H7 (cell line): ENCODE measurements at places on chromosomes 3 and 15.

GRCh38 chr3:18812316-18812715 lies 336.0 kb upstream of the KCNH8 start:
- no peak for DNase-seq

GRCh38 chr3:137012097-137012501 lies 54.3 kb downstream of the IL20RB start:
- DNase-seq, result no peak

DNA sequence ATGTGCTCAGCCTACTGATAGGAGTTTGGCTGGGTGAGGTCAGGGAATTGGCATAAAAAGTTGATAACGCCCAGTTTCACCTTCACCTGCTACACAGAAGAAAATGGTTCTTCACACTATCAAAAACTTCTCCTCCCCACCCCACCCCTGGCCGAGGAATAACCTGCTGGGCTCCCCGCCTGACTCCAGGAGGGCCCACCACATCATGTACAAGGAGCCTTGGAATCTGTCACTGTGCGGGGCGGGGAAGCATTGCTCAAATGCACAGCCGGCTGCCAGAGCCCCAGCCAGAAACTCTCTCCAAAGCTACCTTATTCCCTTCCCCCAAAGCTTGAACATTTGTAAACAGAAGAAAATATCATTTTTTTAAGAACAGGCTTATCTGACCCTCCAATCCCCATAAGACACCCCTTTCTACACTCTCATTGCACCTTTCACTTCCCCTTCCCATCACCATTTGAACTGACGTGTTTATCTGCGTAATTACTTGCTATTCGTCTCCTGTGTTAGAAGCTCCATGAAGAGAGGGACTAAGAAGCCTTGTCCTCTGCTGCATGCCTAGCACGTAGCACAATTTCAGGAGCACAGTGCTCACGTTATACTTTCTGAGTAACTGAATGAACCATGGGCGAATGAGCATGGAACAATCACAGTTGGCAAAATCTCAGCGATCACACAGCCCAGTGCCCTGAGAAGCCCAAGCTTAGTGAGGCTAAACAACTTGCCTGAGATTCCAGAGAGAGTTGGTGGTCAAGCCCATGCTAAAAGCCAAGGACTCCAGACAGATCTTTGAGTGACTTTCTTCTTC lies 82.9 kb downstream of the HES1 start:
- no peak for DNase-seq

GRCh38 chr15:42863572-42864239 lies 56.9 kb downstream of the TTBK2 start:
- DNase-seq, result no peak

- DNase-seq, result no peak
Measured at GRCh38 chr3:149941186-149941585, 29.5 kb downstream of the PFN2 start.

- no peak for DNase-seq
Measured at GRCh38 chr15:62571072-62571471, 406.0 kb upstream of the C2CD4B start.

- DNase-seq, result no peak
Measured at GRCh38 chr15:28955993-28956421, 70.2 kb downstream of the APBA2 start.
